ENCODE measurements at places on chromosomes 12 and 14. TPM values are rescaled to one million over a fixed set of nuclear protein-coding genes. Genes with fewer than 3 reads are reported as not detected.
A peak's percentile ranks its signal among the peaks of the same experiment; 100 is the strongest.

GRCh38 chr14:60242429-60242828 lies 6.6 kb upstream of the PPM1A start:
- no peak for DNase-seq

GRCh38 chr12:39886106-39886505 lies 219.8 kb downstream of the SLC2A13 start:
- DNase-seq, result no peak

- peak; percentile 29 for DNase-seq
Measured at GRCh38 chr14:101490771-101491170, 70.5 kb upstream of the DIO3 start.

The ADGRD1 gene
- 1.5 TPM for polyA plus RNA-seq

GRCh38 chr14:94269156-94269555 lies 23.9 kb downstream of the SERPINA10 start:
- DNase-seq, result no peak

- DNase-seq, result no peak
Measured at GRCh38 chr12:95316798-95317197, 99.2 kb downstream of the VEZT start.

The TAS2R42 gene
- polyA plus RNA-seq, result not detected

GRCh38 chr12:66354291-66354690 lies 52.0 kb downstream of the HELB start:
- DNase-seq, result no peak

DNA sequence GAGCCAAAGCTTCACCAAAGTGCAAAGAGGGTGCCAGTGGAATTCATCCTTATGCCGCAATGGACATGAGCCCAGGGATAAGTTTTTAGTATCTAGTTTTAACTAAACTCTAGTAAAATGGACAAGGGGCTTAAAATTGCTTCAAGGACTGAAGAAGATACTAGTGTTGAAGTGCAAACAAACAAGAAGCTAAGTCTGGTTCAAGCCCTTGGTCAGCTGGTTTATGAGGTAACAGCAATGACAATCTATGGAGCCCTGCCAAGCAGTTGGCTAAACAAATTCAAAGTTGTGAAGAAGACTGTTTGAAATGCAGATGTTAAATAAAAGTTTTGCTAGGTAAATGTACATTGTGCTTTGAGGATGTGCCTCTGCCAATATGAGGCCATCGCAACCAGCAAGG lies 209.4 kb downstream of the KTN1 start:
- DNase-seq, result no peak

GRCh38 chr12:125029761-125030358 lies 35.4 kb upstream of the AACS start:
- no peak for DNase-seq

DNA sequence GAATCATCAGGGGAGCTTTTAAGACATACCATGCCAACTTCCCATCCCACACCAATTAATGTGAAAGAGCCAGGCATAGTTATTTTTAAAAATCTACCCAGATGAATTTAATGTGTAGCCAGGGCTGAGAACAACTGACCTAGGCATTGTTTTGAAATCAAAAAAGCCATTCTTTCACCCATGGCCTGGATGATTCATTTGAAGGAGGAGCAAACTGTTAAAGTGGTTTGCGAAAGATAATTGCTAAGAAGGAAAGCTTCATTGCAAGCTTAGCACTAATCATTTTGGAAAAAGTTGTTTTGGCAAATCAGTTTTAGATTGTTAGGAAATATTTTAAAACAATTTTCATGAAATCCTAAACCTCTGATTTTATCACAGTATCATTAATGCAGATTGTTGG lies 2.1 kb upstream of the GTSF1 start:
- no peak for DNase-seq

The CLEC12A gene
- polyA plus RNA-seq, result 25.3 TPM

The STON2 gene
- polyA plus RNA-seq, result 3.5 TPM

The TCTN1 gene
- polyA plus RNA-seq, result 21.0 TPM

The SSTR1 gene
- polyA plus RNA-seq, result 0.54 TPM

DNA sequence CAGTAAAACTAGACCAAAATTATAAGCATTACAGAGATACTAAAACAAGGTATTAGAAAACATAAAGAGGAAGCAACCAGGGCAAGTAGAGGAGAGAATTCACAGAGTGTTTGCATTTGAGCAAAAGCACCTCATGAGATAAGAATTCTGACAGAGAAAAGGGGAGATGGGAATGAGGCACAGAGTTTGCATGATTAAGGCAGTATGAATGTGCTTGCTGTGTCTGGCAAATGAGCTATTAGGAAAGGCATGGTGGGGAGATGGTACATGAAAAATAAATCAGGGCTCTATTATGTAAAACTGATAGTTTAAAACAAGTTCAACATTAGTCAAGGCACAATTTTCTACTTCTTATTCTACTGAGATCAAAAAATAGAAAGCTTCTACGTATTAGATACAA lies 23.1 kb downstream of the GARIN6 start:
- DNase-seq, result no peak

GRCh38 chr14:95275494-95275893 lies 44.2 kb downstream of the CLMN start:
- DNase-seq, result no peak

GRCh38 chr12:88267630-88268029 lies 125.5 kb downstream of the TMTC3 start:
- no peak for DNase-seq

- no peak for DNase-seq
Measured at GRCh38 chr12:112971248-112971647, 7.1 kb upstream of the OAS2 start.

DNA sequence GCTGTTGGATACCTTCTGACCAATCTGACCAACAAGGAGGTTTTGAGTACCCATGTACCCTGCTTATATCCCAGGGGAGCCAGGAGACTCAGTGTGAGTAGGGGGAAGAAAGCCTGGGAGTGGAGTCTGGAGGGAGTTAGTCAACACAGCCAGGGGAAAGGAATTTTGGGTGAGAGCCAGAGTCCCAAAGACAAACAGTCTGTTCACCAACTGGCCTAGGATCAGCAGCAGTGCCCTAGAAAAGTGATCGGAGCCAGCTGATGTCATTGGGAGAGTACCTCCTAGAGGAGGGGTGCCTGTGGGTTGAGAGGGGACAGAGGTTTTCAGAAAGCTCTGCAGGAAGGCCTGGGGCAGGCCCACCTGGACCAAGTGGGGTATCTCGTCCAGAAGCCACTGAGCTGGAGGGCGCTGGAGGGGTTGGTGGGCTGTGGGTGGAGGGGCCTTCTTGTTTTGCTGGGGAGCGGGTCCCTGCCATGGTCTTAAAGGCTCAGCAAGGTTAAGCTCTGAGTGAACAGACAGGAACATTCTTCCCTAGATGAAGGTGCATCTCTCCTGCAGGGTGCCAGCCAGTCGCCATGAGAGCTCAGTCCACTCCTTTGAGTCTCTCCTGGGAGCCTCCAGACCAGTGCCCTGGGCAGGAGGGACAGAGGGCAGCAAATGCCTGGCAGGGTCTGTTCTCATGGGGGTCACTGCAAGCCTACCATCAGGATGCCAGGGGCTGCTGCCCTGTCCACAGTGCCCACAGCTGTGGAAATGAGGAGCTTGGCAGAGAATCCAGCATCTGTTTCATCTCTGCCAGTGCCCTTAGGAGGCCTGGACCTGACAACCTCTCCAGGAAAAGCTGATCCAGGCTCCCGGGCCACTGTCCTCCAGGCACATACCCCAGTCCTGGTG lies 63.6 kb downstream of the CHGA start:
- peak; percentile 64 for DNase-seq

DNA sequence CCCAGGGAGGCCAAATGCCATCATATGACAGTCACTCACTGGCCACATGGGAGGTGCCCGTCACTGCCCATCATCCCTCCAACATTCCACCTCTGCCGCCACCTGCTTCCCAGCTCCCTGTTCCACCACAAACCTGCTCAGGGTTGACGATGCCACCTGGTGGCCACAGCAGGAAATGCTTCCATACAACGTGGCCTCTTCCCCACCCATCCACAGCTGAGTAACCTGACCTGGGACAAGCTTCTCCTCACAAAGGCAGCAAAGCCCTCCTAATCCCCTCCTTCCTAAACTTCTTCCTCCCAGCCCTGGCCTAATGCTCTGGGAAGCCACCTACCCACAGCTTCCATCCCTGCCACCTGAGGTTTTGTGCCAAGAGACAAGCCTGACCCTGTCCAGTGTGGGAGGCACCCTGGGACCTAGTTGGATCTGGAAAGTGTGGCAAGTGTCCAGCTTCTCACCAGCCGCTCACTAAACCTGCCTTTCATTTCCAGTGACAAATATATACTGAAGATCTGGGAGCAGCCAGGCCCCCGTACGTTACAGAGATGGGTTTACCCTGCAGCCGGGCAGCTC lies 4.3 kb downstream of the DEGS2 start:
- DNase-seq, result no peak

- DNase-seq, result no peak
Measured at GRCh38 chr12:93710574-93710926, 33.4 kb downstream of the CRADD start.

- no peak for DNase-seq
Measured at GRCh38 chr14:34665785-34666435, 36.0 kb upstream of the SNX6 start.

- DNase-seq, result no peak
Measured at GRCh38 chr12:44717612-44718011, 158.5 kb downstream of the NELL2 start.

The CD163L1 gene
- polyA plus RNA-seq, result 14.5 TPM

The TAS2R14 gene
- 2.5 TPM for polyA plus RNA-seq
